PC-9 (cell line): ENCODE measurements at places on chromosomes 6 and 20. TPM values are rescaled to one million over a fixed set of nuclear protein-coding genes. Genes with fewer than 3 reads are reported as not detected.

DNA sequence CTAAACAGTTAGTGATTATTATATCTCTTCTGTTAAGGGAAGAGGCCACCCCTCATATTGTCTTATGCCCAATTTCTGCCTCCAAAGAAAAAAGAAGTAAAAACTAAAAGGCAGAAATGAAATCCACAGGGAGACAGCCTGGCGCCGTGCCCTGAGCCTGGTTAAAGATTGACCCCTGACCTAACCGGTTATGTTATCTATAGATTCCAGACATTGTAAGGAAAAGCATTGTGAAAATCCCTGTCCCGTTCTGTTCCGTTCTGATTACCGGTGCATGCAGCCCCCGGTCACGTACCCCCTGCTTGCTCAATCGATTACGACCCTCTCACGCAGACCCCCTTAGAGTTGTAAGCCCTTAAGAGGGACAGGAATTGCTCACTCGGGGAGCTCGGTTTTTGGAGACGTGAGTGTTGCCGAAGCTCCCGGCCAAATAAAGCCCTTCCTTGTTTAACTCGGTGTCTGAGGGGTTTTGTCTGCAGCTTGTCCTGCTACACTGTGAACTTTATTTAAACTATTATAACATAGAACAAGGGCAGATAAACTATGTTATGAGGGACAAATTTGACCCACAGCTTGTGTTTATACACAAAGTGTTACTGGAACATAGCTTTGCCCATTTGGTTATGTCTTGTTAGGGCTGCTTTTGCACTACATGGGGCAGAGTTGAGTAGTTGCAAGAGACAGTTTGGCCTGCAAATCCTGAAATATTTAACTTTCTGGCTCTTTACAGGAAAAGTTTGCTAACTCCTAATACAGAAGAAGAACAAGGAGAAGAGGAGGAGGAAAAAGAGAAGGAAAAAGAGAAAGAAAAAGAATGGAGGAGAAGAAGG is 49.6 kb downstream of the CD24 start:
- no peaks in the 10 kb centered on the region for H3K36me3 ChIP-seq
- no peaks in the 10 kb centered on the region for H3K4me1 ChIP-seq
- no peaks in the 10 kb centered on the region for H3K27me3 ChIP-seq

GRCh38 chr20:38961530-38962043 is 557 bp upstream of the DHX35 start:
- no peaks in the 10 kb centered on the region for H3K36me3 ChIP-seq
- peak overlapping the region; percentile 31 for H3K27ac ChIP-seq
- H3K27me3 ChIP-seq, result no peaks in the 10 kb centered on the region
- H3K4me1 ChIP-seq, result peaks cover 18% of the 10 kb centered on the region

Gene CFAP61
- 1.7 and 2.6 TPM in 2 replicates for total RNA-seq

DNA sequence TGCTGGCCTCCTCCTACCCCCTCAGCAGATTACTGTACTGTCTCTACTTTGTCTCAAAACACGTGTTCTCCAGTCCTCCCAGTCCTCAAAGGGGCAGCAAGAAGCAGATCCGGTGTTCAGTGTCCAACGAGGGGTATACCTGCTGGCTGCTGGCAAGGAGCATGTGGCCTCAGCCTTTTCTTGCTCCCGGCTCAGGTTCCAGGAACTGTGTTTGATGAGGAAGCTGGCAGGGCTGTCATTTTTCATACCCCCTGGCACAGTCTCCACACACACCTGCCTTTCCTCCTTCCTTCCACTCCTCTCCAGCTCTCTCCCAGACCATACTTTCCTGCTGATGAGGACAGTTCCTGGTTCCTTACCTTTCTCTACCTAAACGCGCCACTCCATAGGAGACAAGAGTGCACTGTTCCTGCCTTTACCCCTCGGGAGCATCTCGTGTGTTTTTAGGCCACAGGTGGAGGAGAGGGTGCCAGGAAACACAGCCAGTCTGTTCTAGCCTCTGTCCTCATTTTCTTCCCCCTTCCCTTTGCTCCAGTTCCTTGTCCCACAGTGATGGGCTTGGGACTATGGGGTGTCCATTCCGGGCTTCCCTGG is 77.2 kb downstream of the SSR1 start:
- peak overlapping the region; percentile 85 for H3K27ac ChIP-seq
- H3K27me3 ChIP-seq, result no peaks in the 10 kb centered on the region
- H3K4me3 ChIP-seq, result peak overlapping the region; percentile 24; the same call in 1 of the 2 replicates

GRCh38 chr20:18705910-18706309 is 107.7 kb upstream of the SCP2D1 start:
- H3K36me3 ChIP-seq, result no peaks in the 10 kb centered on the region
- no peak for DNase-seq
- no peak overlapping the region for H3K4me3 ChIP-seq
- no peaks in the 10 kb centered on the region for H3K27me3 ChIP-seq
- no peak overlapping the region for H3K27ac ChIP-seq

DNA sequence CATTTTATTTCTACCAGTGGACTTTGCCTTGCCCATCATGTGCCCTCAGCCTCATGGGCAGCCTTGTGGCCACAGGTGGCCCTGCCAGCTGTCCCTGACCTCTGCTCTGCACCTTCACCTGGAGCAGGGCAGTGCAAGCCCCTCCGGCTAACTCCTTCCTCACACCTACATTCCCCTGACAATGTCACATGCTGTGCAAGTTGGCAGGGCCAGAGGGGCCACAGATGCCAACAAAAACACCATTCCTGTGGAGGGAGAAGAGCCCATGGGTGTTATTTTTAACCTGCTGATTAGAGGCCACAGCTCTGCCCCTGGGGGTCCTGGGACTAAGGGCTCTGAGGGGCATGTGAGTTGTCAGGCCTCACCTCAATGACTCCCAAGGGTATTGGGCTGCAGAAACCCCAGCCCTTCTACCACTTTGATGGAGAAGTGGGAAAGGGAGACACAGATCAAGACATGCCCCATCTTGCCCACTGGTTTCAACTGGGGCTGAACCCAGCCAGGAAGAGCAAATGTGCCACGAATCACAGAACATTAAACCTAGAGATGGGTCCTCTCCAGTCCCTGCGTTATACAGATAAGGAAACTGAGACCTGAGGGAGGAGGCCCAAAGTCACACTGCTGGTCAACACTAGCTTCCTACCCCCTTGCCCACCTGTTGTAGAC is 65.0 kb downstream of the MRPL14 start:
- peaks cover 72% of the 10 kb centered on the region for H3K4me1 ChIP-seq
- no peak overlapping the region for H3K4me3 ChIP-seq
- DNase-seq, result no peak
- no peaks in the 10 kb centered on the region for H3K27me3 ChIP-seq
- peak overlapping the region; percentile 95; the same call in 1 of the 2 replicates for H3K27ac ChIP-seq

DNA sequence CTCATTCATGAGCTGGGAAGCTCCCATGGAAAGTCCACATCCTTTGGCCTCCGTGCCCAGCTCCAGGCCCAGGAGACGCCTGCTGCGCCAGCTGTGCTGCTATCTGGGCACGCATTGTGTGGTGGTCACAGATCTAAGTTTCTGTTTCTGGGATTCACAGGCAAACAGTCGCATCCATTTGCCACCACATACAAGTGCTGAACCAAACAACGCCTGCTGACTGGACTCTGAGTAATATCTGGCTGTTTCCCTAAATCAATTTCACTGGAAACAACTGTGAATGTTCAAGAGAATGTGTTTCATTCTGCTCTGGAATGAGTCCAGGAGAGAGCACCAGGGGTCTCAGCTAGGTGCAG is 45.5 kb downstream of the IRF4 start:
- H3K27me3 ChIP-seq, result peaks cover 16% of the 10 kb centered on the region
- no peak overlapping the region for H3K27ac ChIP-seq
- no peak overlapping the region for H3K4me3 ChIP-seq
- no peaks in the 10 kb centered on the region for H3K4me1 ChIP-seq
- no peaks in the 10 kb centered on the region for H3K36me3 ChIP-seq
- DNase-seq, result no peak

Gene FRK
- total RNA-seq, result 14.4 and 17.2 TPM in 2 replicates

Gene MOXD1
- 1.0 and 1.3 TPM in 2 replicates for total RNA-seq

DNA sequence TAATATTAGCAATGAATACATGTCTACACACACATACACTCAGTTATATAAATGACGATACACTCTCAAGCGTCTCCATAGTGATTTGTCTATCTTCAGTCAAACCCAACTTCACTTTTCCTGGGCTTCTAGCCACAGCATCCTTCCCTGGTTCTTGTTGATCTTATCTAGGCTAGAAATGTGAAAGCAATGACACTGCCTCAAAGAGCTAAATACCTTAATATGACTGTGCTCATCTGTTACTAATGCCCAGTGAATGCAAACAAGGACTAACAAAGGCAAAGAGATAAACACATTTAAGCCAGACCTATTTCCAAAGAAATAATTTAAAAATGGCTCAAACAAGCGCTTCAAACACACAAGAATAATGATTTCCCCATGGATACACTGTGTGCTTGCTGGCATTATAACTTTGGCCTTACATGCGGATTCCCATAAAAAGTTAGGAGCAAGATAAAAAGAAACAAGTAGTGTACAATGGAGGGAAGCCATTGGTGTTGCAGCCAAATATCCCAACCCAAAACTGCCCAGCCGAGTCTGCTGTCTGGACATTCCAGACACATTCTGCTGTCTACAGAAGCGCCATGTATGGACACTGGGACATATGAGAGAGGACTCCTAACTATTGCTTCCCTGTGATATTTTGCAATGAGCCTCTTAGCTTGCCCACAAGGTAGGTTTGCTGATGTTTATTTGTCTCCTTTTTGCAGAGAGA is 19.5 kb upstream of the DAAM2 start:
- H3K4me3 ChIP-seq, result no peak overlapping the region
- H3K27me3 ChIP-seq, result peaks cover 14% of the 10 kb centered on the region
- H3K36me3 ChIP-seq, result no peaks in the 10 kb centered on the region
- H3K27ac ChIP-seq, result no peak overlapping the region
- DNase-seq, result no peak
- H3K4me1 ChIP-seq, result no peaks in the 10 kb centered on the region

DNA sequence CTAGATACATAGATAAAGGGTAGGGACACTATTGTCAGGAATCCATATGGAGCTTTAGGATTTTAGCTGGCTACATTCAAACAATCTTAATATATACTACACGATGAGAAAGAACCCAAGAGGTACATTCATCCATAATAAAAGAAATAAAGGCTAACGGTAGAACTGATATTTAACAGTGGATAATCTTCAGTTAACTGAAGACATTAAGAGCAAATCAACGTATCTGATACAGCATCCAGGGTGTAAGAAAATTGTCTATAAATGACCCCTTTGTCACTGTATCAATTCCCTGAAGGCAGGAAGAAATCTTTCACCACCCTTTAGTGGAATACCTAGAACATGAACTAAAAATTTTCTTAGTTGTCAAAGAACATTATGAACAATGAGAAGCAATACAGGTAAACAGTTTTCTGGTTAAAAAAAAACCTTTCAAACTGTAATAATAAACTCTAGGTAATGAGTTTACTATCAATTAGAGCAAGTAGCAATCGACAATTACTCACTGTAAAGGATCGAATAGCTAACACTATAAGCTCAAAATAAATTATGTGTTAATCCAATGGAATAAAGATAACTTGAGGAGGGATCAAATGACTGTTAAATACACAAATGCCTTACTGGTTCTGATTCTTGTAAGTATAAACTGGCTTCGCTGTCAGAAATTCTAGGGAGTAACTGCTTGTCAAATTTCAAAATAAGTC is 11.8 kb downstream of the ROMO1 start:
- no peak for DNase-seq
- no peaks in the 10 kb centered on the region for H3K27me3 ChIP-seq
- no peaks in the 10 kb centered on the region for H3K4me1 ChIP-seq

Gene PAK5
- total RNA-seq, result not detected in 2 replicates

Gene MUC21
- total RNA-seq, result 0.13 TPM in 1 of 2 replicates, not detected in the other

GRCh38 chr6:166933396-166933795 is 23.0 kb downstream of the RNASET2 start:
- DNase-seq, result no peak
- H3K4me3 ChIP-seq, result no peak overlapping the region
- no peaks in the 10 kb centered on the region for H3K36me3 ChIP-seq
- no peaks in the 10 kb centered on the region for H3K27me3 ChIP-seq
- H3K27ac ChIP-seq, result no peak overlapping the region
- no peaks in the 10 kb centered on the region for H3K4me1 ChIP-seq

Gene BHLHE23
- not detected in 2 replicates for total RNA-seq

DNA sequence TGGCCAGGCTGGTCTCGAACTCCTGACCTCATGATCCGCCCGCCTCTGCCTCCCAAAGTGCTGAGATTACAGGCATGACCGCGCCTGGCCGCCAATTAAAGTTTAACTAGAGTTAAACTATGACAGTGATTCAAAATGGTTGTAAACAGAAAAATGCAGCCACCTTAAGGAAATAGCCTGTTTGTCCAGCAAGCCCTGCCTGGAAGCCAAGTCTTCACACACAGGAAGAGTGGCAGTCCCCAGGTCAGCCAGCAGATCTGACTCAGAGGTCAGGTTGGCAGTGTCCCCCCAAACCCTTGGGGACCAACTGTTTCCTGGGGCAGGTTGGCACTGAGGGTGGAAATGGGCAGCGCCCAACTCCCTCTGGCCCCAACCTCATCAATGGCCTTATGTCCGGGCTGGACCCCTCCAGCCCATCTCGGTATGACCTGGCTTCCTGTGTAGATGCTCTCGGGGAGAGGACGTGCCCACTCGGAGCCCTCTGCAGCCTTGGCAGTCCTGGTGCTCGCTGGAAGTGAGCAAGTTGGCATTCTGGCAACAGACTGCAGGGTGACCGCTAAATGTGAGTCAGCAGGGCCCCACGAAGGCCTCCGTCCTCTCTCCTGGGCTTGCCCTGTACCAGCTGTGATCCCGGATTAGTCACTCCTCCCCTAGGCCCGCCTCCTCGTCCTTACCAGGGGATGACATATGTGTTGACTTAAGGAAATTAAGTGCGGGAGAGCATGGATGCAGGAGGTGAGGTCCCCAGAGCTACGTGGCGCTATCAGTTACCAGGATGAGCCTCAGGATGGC is 9.7 kb upstream of the HSP90AB1 start:
- no peaks in the 10 kb centered on the region for H3K27me3 ChIP-seq
- peaks cover 17% of the 10 kb centered on the region for H3K4me1 ChIP-seq
- H3K36me3 ChIP-seq, result no peaks in the 10 kb centered on the region
- H3K4me3 ChIP-seq, result peak overlapping the region; percentile 63
- DNase-seq, result peak; percentile 98

GRCh38 chr6:11908436-11909105 is 103.5 kb upstream of the HIVEP1 start:
- no peaks in the 10 kb centered on the region for H3K27me3 ChIP-seq
- no peak overlapping the region for H3K27ac ChIP-seq
- no peaks in the 10 kb centered on the region for H3K36me3 ChIP-seq
- no peak for DNase-seq

GRCh38 chr20:10857352-10858070 is 183.7 kb upstream of the JAG1 start:
- no peaks in the 10 kb centered on the region for H3K36me3 ChIP-seq
- no peak overlapping the region for H3K4me3 ChIP-seq
- H3K27me3 ChIP-seq, result no peaks in the 10 kb centered on the region

- peaks cover 1% of the 10 kb centered on the region; the same call in 1 of the 2 replicates for H3K27me3 ChIP-seq
- no peaks in the 10 kb centered on the region for H3K36me3 ChIP-seq
- no peaks in the 10 kb centered on the region for H3K4me1 ChIP-seq
- no peak overlapping the region for H3K27ac ChIP-seq
- DNase-seq, result no peak
Measured at GRCh38 chr20:38863024-38863851, 57.7 kb downstream of the PPP1R16B start.

- peaks cover 45% of the 10 kb centered on the region for H3K4me1 ChIP-seq
- H3K27ac ChIP-seq, result peak overlapping the region; percentile 62
- peak; percentile 94 for DNase-seq
- no peaks in the 10 kb centered on the region for H3K36me3 ChIP-seq
Measured at GRCh38 chr6:1641343-1641885, 31.7 kb downstream of the FOXC1 start.

- no peak overlapping the region for H3K4me3 ChIP-seq
- no peaks in the 10 kb centered on the region for H3K27me3 ChIP-seq
- DNase-seq, result no peak
- no peaks in the 10 kb centered on the region for H3K36me3 ChIP-seq
- H3K27ac ChIP-seq, result no peak overlapping the region
- H3K4me1 ChIP-seq, result peaks cover 6% of the 10 kb centered on the region; the same call in 1 of the 2 replicates
Measured at GRCh38 chr6:126147291-126147815, 161.0 kb downstream of the TRMT11 start.

- no peak overlapping the region for H3K27ac ChIP-seq
- H3K4me3 ChIP-seq, result no peak overlapping the region
- H3K4me1 ChIP-seq, result no peaks in the 10 kb centered on the region
- no peaks in the 10 kb centered on the region for H3K36me3 ChIP-seq
Measured at GRCh38 chr6:5230081-5230480, 30.7 kb downstream of the LYRM4 start.

Gene ADGB
- not detected in 2 replicates for total RNA-seq
